ENCODE measurements at places on chromosomes 5 and 9. TPM values are rescaled to one million over a fixed set of nuclear protein-coding genes. Genes with fewer than 3 reads are reported as not detected.

DNA sequence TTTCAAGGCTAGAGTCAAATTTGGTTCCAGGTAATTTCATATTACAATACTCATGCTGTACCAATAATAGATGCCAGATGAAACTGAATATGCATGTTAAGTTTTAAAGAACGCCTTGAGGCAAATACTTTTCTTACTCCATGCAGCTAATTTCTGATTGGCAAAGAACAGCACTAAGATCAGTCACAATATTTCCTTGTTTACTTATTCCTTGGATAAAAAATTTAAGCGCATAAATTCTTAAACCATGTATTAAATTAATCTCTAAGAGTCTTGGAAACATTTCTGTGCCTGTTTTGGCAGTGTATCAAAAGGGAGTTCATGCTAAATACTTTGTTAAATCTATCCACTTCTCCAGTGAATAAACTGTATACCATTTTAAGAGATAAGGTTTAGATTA, 173.5 kb downstream of the SLC12A2 start:
- no peaks in the 10 kb centered on the region for H3K27me3 ChIP-seq
- H3K27ac ChIP-seq = no peak overlapping the region
- H3K36me3 ChIP-seq = no peaks in the 10 kb centered on the region

DNA sequence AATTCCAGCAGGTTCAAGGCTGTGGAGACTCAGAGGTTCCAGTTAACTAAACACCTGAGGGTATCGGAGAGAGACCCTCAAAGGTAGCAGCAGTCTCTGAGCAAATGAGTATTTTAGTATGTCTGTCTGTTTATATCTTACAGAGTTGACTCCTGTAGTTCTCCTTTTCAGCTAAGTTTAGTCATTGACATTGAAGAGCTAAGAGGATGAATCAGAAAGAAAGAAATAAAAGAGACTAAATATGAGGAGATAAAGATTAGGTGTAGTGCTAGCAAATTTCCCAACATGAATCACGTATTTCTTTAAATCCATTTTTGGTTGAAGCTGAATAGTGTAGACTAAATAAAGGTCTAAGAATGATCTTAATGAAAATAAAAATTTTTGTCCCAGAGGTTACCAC, 474.0 kb upstream of the RGMB start:
- H3K27ac ChIP-seq = no peak overlapping the region
- no peak overlapping the region for H3K4me3 ChIP-seq
- no peak for DNase-seq
- H3K4me1 ChIP-seq = peaks cover 9% of the 10 kb centered on the region

Gene SPACA9
- total RNA-seq = 0.78 TPM

DNA sequence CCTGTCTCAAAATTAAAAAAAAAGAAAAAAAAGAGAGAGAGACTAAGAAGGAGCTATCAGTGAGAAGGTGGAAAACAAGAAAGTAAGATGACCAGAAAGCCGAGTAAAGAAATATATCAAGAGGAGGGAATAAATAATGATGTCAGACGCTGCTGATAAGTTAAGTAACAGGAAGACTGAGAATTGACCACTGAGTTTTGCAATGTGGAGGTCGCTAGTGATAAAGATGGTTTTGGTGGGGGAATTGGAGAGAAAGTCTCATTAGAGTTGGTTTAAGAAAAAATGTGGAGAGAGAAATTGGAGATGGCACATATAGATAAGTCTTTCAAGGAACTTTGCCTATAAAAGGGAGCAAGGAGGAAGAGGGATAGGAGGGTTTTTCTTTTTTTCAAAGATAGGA, 91.9 kb downstream of the RAD23B start:
- DNase-seq = no peak
- no peak overlapping the region for H3K27ac ChIP-seq
- no peaks in the 10 kb centered on the region for H3K36me3 ChIP-seq

GRCh38 chr5:115386657-115387056, 90.2 kb upstream of the CCDC112 start:
- no peak overlapping the region for H3K4me3 ChIP-seq
- no peak for DNase-seq
- no peaks in the 10 kb centered on the region for H3K36me3 ChIP-seq
- H3K4me1 ChIP-seq = no peaks in the 10 kb centered on the region
- H3K27me3 ChIP-seq = no peaks in the 10 kb centered on the region
